Panc1 (cell line): ENCODE measurements at places on chromosomes 2 and 18. TPM values are rescaled to one million over a fixed set of nuclear protein-coding genes. Genes with fewer than 3 reads are reported as not detected.

Gene SCN9A
- total RNA-seq = 0.10 TPM

Gene PSTPIP2
- 0.39 TPM for total RNA-seq

Gene TNFRSF11A
- total RNA-seq = 14.1 TPM

Gene PRKCE
- total RNA-seq = 14.0 TPM

Gene CEP68
- 13.3 TPM for total RNA-seq
